ENCODE measurements at places on chromosomes 12 and 14. TPM values are rescaled to one million over a fixed set of nuclear protein-coding genes. Genes with fewer than 3 reads are reported as not detected.
A peak's percentile ranks its signal among the peaks of the same experiment; 100 is the strongest.

Gene GPRC5D
- not detected for polyA plus RNA-seq

Gene ZBTB42
- polyA plus RNA-seq: 5.3 TPM

Gene YAF2
- 42.6 TPM for polyA plus RNA-seq

Gene GCH1
- 2.5 TPM for polyA plus RNA-seq

Gene DHRS7
- 54.2 TPM for polyA plus RNA-seq

Gene SBNO1
- polyA plus RNA-seq: 5.7 TPM

Gene ABCD2
- polyA plus RNA-seq: 4.3 TPM

Gene PLA2G1B
- polyA plus RNA-seq: not detected

Gene RD3L
- 39.6 TPM for polyA plus RNA-seq

Gene GPR84
- 0.20 TPM for polyA plus RNA-seq

Gene PLEKHD1
- 0.07 TPM for polyA plus RNA-seq

Gene KRT2
- polyA plus RNA-seq: not detected

Gene CLMN
- 3.1 TPM for polyA plus RNA-seq

Gene PTPRR
- polyA plus RNA-seq: 0.72 TPM

Gene MYL2
- 435 TPM for polyA plus RNA-seq

Gene GLTP
- polyA plus RNA-seq: 20.7 TPM

Gene KERA
- 0.02 TPM for polyA plus RNA-seq

- peak; percentile 69 for DNase-seq
These were observed 7.4 kb downstream of the CIT start for GRCh38 chr12:119869720-119870119.

GRCh38 chr14:75428230-75429104 lies 645 bp downstream of the JDP2 start:
- DNase-seq: peak; percentile 83

DNA sequence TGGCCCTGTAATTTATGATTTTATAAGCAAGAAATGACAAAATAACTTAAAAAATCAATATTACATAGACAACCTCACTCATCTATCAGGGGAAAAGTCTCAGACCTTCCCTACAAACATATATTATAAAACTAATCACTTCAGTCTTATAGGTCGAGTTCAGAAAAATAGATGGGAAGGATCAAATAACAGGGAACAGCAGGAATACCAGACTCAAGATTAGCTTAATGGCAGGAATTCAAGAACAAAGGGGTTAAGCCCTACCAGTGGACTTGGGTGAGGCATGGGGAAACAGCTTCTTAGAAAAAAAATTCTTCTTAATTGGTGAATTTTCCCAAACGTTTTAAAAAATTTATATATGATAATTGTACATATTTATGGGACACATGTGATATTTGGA lies 51.6 kb upstream of the CRY1 start:
- no peak for DNase-seq

DNA sequence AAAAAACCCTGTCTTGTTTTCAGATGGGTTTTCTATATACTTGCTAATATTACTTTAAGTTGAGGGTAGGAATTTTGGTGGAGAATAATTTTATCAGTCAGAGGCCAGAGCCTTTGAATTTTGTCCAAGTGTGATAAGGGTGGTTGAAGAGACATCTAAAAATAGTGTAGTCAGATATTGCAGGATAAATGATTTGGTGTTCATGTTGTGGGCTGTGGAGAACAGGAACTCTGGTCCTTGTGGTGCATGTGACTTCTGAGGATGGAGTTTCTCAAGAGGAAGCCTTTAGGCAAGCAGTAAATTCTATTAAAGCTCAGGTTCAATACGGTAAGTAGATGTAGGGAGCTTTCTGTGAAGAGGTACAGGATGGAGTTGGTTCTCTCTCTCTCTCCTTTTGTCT lies 2.8 kb downstream of the ADAM21 start:
- DNase-seq: no peak

GRCh38 chr14:102504328-102504999 lies 5.1 kb downstream of the ANKRD9 start:
- peak; percentile 58 for DNase-seq

DNA sequence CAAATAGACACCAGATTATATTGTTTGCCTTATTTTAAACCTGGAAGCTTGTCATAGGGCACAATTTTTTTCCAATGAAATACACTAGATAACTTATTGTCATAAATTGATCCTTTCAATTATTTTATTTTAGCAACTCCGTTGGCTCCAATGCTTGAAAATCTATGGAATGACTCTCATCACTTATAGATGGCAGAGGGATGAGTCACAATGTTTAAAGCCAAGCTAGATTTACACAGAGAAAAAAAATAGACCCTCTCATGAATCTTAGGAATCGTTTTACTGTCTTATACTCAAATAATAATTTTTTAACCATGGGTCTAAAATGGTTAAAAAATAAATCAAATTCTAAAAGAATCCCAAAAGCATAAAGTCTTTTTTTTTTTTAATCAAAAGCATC lies 1276.6 kb upstream of the FLRT2 start:
- no peak for DNase-seq

GRCh38 chr14:21910260-21910659 lies 236.6 kb upstream of the OR4E1 start:
- DNase-seq: no peak

GRCh38 chr14:64500088-64500487 lies 3.5 kb downstream of the ZBTB25 start:
- no peak for DNase-seq

- no peak for DNase-seq
These were observed 5.1 kb downstream of the MON2 start for GRCh38 chr12:62471734-62472133.

GRCh38 chr12:54592316-54592715 lies 3.9 kb upstream of the PPP1R1A start:
- DNase-seq: no peak

DNA sequence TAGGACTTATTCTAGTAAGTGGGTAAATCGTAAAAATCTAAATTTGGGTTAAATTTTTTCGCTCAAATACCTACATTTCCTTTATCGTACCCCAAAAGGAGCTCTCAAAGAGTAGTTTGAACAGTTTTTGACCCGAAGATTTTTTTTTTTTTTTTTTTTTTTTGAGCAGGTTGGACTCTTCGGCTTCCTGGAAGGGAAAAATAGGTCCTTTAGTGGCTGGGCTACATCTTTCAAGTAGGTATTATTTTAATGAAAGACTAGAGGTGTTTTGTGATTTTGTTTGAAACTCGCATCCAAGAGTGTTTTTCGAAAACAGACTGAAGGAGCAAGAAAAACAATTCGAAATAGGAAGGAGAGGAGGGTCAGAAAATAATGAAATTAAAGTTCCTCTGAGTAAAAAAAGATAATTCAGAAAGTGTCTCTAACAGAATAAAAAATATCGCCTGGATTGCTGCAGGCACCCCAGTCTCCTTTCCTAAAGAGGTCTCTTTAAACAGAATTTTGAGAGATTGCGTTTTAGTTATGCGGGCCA lies 6.0 kb downstream of the CDKN1B start:
- DNase-seq: no peak

DNA sequence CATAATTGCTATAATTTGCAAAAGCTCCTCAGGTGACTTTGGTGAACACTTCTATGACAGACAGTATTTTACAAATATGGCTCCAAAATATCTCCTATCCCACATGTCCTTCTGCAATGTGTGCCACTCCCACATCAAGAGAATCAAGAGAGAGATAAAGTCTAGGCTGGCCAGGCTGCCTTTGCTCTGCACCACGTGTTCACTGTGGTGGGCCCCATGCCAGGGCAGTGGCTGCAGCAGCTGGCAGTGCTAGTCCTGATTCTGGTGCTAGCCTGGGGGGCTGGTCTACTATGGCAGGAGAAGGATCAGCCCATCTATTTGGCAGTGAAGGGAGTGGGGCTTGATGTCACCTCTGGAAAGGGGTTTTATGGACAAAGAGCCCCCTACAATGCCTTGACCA lies 86.3 kb downstream of the DRAM1 start:
- DNase-seq: peak; percentile 63

DNA sequence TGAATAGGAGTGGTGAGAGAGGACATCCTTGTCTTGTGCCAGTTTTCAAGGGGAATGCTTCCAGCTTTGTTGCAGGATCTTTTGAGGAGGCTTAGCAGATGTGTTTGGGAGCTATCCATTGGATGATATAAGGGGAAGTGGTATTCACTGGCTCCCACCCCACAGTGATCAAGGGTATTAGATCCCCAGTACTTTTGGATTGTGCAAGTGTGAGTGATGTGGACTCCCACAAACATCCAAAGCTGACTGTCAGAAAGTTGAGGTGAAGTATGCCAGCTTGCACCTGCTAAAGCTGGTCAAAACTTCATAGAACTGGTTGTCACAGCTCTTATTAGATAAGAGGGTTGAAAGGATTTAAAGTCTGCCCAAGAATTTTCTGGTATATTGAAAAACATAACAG lies 110.1 kb upstream of the BTG1 start:
- no peak for DNase-seq

DNA sequence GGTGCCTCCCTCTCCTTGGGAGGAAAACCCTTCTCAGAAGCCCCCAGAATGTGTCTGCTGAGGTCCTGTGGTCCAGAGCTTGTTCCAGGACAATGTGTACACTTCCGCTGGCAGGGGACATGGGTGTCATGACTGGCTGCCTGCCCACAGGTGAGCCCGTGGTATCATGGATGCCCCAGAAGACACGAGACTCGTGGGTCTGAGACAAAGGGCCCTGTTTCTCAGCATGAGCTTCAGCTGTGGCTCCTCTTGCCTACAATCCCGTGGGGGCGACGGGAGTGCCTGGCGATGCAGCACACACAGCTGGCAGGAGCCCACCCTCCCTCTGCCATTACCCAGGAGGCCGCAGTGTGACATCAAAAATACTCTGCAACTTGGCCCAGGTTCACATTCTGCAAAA lies 7.0 kb downstream of the TMEM121 start:
- no peak for DNase-seq

DNA sequence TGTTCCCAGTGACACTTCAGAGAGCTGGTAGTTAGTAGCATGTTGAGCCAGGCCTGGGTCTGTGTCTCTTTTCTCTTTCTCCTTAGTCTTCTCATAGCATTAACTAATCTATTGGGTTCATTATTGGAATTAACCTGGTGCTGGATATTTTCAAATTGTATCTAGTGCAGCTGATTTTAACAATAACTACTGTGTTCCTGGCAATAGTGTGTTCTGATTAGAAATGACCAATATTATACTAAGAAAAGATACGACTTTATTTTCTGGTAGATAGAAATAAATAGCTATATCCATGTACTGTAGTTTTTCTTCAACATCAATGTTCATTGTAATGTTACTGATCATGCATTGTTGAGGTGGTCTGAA lies 3.0 kb downstream of the FOS start:
- DNase-seq: no peak

DNA sequence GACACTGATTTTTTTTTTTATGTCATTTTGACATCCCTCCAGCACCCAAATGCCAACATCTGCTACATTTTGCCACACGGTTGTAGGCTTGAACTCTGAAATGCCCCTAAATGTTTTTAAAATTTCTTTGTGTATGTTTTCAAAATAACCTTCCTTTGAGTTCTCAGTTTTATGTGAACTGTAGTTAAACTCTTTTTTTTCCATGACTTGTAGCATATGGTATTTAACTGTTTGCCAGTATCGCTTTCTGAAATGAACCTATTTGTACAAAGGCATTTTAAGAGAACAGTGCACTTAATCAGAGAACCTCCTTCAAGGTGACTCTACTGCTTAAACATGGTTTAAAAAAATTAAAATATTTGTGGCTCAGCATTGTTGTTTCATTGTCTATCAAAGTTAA lies 61.5 kb downstream of the PDE3A start:
- DNase-seq: no peak

DNA sequence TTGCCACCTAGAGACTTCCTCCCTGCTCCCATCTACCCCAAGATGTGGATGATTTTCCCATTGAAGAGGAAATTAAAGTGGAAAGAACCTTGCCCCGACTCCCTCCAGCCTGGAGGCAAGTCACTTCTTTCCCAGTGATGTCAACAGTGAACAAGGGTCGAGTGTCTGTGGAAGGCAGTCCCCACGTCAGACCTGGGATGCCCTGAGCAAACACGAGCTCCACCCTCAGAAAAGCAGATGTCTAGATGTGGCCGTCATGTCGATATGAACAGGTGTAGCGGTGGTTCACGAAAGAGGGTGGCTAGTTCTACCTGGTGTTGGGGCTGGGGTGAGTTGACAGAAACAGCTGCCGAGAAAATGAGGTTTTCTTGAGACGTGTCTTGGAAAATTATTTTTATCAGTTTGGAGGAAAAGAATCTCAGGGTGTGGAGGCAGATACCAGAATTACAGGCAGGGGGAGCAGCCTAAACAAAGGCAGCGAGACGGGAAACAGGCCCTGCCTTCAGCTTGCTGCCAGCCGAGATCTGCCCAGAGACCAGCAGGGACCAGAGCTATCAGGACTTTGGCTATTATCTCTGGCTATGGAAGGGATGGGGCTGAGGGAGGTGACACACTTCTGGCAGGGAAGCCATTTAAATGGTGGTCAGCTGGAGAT lies 25.9 kb downstream of the SYNDIG1L start:
- DNase-seq: no peak

GRCh38 chr12:85016413-85016812 lies 19.7 kb downstream of the TSPAN19 start:
- no peak for DNase-seq

GRCh38 chr14:106488291-106488690 lies 961.9 kb downstream of the TMEM121 start:
- DNase-seq: no peak

GRCh38 chr14:86779416-86779815 lies 1213.6 kb downstream of the GALC start:
- no peak for DNase-seq

DNA sequence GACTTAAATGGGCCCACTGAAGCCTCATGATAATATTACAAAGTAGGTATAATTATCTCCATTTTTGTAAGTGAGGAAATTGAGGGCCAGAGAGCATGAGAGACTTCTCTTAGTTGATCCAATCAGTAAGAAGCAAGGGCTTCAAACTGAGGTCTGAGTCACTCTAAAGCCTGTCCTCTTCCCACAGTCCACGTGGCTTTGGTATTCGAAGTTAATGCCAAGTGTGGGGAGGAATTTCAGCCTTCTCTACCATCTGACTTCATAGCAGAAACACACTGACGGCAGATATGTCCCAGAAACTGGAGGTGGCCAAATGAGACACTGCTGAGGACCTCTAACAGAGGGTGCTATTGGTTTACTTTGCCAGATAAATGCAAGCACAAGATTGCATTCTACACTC lies 114.4 kb upstream of the OVCH1 start:
- no peak for DNase-seq

DNA sequence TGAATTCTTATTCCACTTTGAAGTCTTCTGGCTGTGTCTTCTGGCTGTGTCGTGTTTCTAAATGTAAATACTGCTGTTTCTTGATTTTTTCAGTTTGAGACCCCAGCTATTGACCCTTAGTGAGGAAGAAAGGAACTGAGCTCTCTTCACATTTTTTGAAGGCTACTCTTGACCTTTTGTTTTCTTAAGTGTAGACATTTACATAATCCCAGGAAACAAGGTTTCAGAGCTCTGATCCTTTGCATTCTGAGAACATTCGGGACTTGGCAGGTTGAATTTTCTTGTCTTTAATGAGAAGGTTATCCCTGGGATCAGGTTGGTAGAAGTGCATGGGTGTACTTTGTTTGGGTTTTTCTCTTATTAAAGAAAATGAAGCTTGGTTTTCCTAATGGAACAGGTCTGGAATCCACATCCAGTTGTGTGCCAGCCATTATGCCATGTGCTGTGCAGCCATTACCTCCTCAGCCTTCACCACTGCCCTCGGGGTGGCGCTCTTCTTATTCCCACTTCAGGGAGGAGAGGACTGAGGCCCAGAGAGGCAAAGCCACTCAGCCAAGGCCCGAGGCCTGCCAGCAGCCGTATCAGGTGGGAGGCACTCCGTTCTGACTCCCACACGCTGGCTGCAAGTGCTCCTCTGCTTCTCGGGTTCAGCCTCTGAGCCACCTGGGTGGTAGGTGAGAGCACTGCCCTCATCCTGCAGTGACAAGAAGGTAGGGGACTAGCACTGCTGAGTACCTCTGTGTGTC lies 120.9 kb downstream of the BEGAIN start:
- no peak for DNase-seq

Data from right cardiac atrium (tissue), 5 donors.